Esophagus squamous epithelium (tissue), 5 donors: ENCODE measurements at places on chromosomes 12 and 14.

DNA sequence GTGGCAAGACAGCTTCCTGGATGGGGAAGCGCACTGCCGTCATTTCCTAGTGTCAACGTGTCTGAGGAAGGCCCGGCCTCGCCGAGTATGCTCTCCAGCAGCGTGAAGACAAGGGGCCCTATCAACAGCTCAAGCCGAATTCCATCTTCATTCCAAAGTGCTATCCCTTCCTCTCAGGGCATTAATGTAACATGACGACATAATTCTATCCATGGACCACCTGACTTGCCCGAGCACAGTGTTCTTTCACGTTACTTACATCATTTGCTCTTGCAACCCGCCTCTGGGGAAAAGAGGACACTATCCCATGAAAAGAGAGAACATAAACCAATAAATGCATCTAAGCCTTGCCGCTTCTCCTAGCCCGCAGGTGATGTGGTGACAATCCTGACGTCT, 22.9 kb downstream of the CCDC92 start:
- no peaks in the 10 kb centered on the region for H3K27me3 ChIP-seq
- no peaks in the 10 kb centered on the region for H3K36me3 ChIP-seq
- no peak for DNase-seq
- H3K27ac ChIP-seq, result no peak overlapping the region

DNA sequence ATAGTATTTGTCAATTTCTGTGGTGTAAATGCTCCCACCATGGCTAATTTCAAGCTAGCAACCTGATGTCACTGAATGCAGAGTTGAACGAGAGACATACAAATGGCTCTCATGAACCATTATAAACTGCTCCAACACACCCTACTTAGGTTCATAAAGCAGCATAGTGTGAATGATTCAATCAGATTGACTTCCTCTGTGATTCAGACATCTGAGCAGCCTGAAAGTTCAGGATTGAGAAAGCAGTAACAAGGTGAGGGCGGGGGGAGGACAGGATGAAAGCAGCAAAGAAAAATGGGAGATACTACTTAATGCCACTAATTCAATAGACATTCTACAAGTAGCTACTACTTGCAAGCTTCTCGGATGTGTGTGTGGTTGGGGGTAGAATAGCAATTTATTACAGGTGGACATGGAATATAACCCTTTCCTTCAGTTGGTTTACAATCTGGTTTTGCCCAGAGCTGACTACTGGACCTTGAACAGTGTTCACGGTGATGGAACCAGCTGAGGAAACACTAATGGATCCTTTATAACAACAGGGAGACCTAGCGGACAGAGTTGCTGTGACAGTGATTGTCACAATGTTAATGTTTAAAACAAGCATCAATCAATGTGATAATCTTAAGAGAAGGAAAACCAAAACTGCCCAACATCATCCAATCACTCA, 52.5 kb upstream of the PELI2 start:
- no peak overlapping the region for H3K27ac ChIP-seq
- H3K4me1 ChIP-seq, result no peaks in the 10 kb centered on the region
- no peaks in the 10 kb centered on the region for H3K27me3 ChIP-seq
- no peak overlapping the region for H3K4me3 ChIP-seq
- no peaks in the 10 kb centered on the region for H3K36me3 ChIP-seq

DNA sequence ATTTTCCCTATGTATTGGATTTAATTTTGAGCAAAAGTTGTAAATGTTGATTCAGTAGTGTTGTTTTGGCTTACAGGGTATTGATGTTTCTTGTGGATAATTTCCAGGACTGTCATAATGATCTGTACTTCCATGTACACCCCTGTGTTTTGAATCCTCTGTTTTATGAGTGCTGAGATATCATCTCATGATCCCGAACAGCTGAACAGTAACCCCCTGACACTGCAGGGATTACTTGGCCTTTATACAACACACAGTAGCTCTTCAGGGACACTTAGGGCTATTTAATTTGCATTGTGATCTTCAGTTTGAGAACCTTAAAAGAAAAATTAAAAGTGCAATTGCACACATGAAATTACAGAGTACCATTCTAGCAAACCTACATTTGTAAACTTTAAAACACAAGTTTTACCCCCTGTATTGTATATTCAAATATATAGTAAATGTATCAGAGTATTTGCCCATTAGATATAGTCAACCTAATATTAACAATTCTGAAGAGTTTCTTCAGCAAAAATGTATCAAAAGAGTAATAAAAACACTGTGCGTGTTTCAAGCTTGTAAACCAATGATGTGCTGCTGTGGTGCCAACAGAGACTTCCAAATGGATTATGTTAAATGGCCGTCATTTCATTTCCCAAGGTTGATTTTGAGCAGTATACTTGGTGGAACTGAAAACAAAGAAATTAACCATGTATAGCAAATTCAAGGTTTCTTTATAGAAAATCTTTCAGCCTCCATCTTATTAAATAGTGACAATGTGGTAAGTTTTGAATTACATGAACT, 27.9 kb upstream of the MYF6 start:
- DNase-seq, result no peak
- no peak overlapping the region for H3K27ac ChIP-seq

- DNase-seq, result no peak
- no peak overlapping the region for H3K4me3 ChIP-seq
- no peaks in the 10 kb centered on the region for H3K36me3 ChIP-seq
- no peak overlapping the region for H3K27ac ChIP-seq
- no peaks in the 10 kb centered on the region for H3K27me3 ChIP-seq
Measured at GRCh38 chr14:63011623-63012022, 33.6 kb downstream of the KCNH5 start.

- H3K4me1 ChIP-seq, result peaks cover 63% of the 10 kb centered on the region
- no peaks in the 10 kb centered on the region for H3K27me3 ChIP-seq
- H3K4me3 ChIP-seq, result no peak overlapping the region
- H3K27ac ChIP-seq, result peak overlapping the region; percentile 41
- no peaks in the 10 kb centered on the region for H3K36me3 ChIP-seq
Measured at GRCh38 chr14:67943947-67944346, 124.4 kb downstream of the RAD51B start.

DNA sequence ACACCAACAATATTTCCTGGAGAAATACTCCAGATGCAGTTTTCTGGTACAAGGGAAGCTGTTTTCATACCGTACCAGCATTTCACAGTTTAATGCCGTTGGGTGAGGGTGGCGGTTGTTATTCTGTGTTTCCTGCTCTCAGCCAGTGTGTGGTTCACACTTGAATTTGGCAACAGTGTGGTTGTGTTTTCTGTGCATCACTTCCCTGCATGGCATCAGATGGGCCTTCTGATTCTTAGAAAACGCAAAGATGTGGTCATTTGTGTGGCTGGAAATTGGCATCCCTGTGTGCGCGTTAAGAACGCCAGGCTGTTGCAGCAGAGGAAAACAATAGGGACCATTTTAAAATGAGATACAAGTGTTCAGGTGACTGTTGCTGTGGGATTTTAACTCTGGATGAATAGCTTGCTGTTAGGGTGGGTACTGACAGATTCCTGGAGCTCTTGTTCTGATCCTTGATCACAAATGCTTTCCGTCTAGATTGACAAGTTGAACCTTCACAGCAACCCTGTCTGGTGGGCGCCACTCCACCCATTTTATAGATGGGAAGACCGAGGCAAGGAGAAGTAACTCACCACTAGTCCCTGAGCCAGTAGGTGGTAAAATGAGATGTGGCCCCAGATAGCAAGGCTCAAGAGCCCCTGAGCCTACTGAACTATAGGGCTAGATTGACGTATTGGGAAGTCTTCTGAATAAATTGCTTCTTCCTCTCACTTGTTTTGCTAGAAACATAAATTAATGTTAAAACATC, 231.2 kb downstream of the CHST11 start:
- DNase-seq, result no peak
- H3K27me3 ChIP-seq, result no peaks in the 10 kb centered on the region
- H3K36me3 ChIP-seq, result no peaks in the 10 kb centered on the region

- no peaks in the 10 kb centered on the region for H3K27me3 ChIP-seq
- H3K36me3 ChIP-seq, result no peaks in the 10 kb centered on the region
- H3K4me1 ChIP-seq, result peaks cover 10% of the 10 kb centered on the region
- H3K27ac ChIP-seq, result no peak overlapping the region
- H3K4me3 ChIP-seq, result no peak overlapping the region
- DNase-seq, result no peak
Measured at GRCh38 chr12:66398931-66399910, 96.9 kb downstream of the HELB start.

DNA sequence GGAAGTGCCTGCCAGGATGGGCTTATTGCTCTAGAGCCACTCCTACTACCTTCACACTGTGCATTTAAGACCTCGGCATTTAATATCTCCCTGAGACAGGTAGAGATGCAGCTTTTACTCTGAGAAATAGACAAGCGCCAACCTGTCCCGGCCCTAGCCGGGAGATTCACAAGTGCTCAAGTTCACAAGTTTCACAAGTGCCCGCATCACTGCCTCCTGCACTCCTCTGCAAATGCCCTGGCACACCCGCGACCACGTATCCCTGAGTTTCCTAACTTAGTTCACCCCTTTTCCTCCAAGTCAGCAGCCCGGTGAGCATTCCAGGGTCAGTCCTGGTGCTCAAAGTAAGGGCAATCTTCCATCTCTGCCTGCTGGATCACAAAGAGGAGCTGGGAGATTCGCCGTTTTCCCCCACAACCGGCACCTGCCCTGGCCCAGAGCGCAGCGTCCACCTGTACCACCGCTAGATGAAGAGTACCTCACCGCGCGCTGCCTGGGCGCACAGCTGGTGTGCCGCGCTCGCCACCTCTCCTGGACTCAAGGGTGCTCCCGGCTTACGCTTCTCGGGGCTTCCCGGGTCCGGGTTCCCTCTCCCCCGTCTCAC, 5.0 kb upstream of the SLC38A4 start:
- H3K27me3 ChIP-seq, result no peaks in the 10 kb centered on the region
- peaks cover 2% of the 10 kb centered on the region for H3K4me1 ChIP-seq
- peak overlapping the region; percentile 74 for H3K27ac ChIP-seq
- DNase-seq, result no peak

DNA sequence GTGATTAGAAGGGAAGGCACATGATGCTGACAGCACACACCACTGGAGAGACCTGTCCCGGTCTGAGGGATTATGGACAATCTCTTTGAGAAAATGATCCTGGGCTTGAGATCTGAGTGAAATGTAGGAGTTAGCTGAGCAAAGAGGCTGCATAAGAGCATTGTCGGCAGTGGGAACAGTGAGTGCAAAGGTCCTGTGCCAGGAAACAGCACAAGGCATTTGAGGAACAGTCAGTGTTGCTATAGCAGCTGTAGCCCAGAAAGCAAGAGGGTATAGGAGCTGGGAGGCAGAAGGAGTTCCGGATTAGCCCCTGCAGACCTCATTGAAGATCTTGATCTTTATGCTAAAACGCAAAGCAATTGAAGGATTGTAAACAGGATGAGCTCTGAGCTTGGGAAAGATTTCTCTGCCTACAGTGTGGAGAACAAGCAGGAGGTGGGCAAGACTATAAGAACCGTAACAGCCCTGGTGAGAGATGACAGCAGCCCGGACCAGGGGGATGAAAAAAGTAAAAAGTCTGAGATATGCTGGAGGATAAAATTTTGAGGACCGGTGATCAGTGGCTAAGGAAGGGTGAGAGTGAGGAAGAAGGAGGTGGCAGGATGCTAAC, 28.5 kb downstream of the CFL2 start:
- no peaks in the 10 kb centered on the region for H3K36me3 ChIP-seq
- no peak overlapping the region for H3K27ac ChIP-seq
- no peaks in the 10 kb centered on the region for H3K4me1 ChIP-seq
- no peaks in the 10 kb centered on the region for H3K27me3 ChIP-seq
- H3K4me3 ChIP-seq, result no peak overlapping the region

DNA sequence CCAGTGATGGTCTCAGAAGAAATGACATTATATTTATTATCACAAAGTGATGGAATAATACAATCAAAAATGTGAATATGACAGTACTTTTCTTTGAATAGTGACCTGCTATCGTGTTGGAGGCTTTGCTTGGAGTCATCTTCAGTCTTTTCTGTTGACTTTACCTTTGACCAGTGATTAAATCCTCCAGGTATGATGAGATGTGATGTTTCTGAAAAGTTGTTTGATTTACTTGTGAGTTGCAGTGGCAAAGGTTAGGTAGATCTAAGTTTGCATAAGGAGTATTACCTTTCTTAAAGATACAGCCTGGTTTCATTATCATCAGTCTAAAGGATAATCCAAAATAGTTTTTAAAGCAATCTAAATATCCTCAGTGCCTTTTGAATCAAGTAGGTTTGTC, 4.6 kb downstream of the TCP11L2 start:
- H3K4me1 ChIP-seq, result no peaks in the 10 kb centered on the region
- H3K27ac ChIP-seq, result no peak overlapping the region
- no peak for DNase-seq
- no peak overlapping the region for H3K4me3 ChIP-seq
- no peaks in the 10 kb centered on the region for H3K36me3 ChIP-seq

DNA sequence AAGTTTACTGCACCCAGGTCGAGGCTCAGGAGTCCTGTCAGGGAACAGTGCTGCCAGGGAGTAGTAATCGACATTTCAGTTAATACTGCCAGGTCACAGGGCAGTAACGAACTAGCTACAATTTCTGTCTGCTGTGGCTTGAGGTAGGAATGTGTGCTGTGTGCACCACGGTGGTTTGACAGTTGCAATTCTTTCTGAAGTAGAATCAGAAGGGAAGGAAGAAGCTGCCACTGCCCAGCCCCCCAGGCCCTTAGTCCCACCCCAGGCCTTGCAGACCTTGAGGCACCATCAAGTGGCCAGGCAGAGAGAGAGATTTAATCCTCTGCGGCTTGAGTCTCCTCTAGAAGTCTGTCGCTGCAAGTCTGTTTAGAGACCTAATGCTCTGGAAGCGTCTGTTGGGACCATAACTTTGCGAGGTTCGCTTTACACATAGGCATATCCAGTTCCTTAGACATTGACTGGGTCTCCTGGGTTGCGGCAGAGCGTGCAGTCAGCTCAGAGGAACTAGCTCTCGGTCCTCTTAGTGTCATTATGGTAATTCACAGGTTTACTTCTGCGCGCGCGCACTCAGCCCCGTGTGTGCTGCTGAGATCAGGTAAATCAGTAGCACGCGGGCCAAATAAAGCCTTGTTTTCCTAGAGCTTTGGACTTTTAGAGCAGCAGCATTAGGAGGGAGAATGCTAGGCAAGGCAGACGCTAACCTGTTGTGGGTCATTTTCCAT, 9.8 kb downstream of the NKX2-1 start:
- peaks cover 7% of the 10 kb centered on the region for H3K4me1 ChIP-seq
- DNase-seq, result no peak
- peaks cover 33% of the 10 kb centered on the region for H3K27me3 ChIP-seq
- H3K27ac ChIP-seq, result no peak overlapping the region
